Daoy (cell line): ENCODE measurements at places on chromosomes 12 and 14. TPM values are rescaled to one million over a fixed set of nuclear protein-coding genes. Genes with fewer than 3 reads are reported as not detected.

The TNFRSF1A gene
- 111 and 125 TPM in 2 replicates for total RNA-seq

GRCh38 chr12:88325076-88325815 is 183.1 kb downstream of the TMTC3 start:
- peak; percentile 94 for DNase-seq

- peak; percentile 38 for DNase-seq
Measured at GRCh38 chr14:85529803-85530574, at the start of gene FLRT2. FLRT2 (plus strand) TSS chr14:85530144; CDS start chr14:85621515, 91,371 bp downstream.

DNA sequence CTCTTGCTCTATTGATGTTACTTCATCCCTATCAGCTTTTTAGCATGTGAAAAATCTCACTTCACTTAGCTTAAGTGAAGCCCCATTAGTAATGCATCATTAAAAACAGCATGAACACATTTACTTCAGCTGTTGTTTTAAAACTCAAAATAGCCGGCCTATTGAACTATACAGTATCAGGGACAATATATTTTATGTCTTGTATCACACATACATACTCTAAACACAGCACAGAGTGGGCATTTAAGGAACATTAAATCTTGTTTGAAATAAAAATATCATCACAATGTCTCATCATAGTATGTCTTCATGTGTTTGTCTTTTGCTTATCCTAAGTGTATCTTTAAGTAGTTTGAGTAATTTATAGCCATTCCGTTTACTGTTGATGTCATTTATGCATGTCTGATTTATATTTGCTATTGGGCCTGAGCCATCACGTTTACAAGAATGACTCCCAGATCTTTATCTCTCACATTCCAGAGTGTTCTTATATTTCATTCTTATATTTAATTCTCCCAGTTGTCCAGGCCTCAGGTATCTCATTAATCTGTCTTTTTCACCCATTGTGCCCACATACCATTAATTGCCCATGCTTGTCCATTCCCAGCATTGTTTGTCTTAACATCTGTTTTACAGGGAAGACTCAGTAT is 57.5 kb downstream of the ARHGAP5 start:
- DNase-seq: peak; percentile 7

DNA sequence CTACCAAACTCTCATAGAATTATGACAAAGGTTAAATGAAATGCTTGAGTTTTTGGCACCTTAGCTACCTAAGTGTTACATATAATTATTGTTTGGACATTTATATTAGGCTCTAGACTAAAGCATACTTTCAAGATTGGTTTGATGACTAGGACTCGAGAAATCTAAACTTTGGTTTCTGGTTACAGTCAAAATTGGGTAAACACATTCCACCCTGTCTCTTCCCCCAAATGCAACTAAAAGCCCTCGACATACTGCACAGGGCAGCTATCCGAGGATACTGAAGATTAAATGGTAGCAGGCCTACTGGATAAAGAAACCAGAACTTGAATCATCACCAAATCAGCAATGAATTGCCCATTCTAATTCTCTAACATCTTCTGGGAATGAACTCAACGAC is 369.1 kb downstream of the PRKD1 start:
- DNase-seq: no peak

- DNase-seq: no peak
Measured at GRCh38 chr12:128298091-128298748, 31.2 kb downstream of the TMEM132C start.
